Stimulated activated CD8-positive, alpha-beta memory T cell treated with anti-CD3 and anti-CD28 coated beads, Interleukin-12 subunit alpha, Interleukin-12 subunit beta, amount 100 ng/mL, for 4 hours (primary cell): ENCODE measurements at places on chromosomes 4 and X.

GRCh38 chrX:110863883-110864282 lies 68.3 kb upstream of the CHRDL1 start:
- DNase-seq, result no peak

- no peak for DNase-seq
Measured at GRCh38 chrX:124348182-124348581, 1.8 kb downstream of the SH2D1A start.

- DNase-seq, result no peak
Measured at GRCh38 chr4:184385705-184386141, 88.6 kb downstream of the IRF2 start.

DNA sequence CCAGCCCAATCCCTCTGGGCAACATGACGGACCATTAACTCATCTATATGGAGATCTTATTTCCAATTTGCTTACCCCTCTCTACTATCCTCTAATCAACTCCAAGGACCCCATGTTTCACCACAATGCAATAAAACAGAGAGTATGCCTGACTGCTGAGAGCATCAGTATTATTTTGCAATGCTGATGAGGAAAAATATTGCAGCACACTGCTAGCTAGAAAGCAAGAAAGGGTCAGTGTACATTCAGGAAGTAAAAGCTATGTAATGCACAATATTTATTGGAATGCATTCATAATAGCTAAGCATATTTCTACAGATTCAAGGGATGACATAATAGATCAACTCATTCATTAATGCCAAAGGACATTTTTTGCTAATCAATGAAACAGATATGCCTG lies 33.2 kb downstream of the ARAP2 start:
- DNase-seq, result no peak

DNA sequence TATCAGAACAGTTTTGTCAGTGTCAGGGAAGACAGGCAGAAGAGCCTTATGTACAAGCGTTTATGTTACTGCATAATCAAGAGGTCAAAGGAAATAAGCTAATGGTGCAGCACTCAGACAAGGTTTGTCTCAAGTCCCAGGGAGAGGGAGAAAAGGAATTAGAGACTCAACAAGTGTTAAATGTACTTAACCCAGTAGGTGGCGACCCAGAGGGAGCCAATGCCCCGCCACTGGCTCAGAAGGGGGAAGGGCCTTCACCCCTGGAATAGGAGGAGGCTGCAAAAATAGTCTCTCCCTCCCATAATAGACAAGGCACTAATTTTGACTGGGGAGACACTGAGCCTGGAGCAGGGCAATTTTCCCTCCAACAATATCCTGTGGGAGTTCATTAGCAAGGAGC lies 14.1 kb upstream of the PAPSS1 start:
- DNase-seq, result no peak

DNA sequence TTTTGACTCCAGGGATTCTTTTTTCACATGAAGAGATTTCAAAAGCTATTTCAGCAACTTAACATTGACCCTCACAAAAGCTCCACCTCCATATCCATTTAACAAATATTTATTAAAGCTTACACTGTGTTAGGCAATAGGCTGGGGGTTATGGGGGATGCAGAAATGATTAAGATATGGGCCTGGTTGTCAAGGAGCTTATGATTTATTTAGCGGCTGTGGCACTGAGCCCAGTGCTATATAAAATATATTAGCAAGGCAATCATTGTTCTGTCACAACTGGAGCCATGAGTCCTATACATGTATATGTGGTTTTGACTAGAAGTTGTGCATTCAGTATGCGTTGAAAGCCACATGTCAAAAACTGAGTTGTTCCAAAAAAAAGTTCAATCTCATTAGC lies 131.1 kb downstream of the GPC3 start:
- no peak for DNase-seq

DNA sequence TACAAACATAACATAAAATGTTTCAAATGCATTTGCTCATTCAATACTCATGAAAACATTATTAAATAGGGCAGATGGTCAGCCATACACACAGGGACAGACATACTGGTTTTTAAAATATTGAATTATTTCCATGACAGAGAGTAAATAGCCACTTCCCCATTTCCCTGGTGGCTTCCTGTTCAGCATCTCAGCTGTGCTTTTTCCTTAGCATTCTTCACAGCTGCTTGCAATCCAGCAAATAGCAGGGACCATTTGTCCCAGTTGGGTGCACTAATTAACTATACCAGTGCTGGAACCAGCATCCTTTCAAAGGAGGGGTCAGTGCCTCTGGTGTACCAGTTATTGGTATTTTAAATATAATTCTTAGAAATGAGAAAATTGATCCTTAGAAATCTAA lies 964.7 kb downstream of the RAB28 start:
- DNase-seq, result no peak

GRCh38 chr4:99090481-99091215 lies 2.1 kb upstream of the ADH5 start:
- no peak for DNase-seq
